ENCODE measurements at places on chromosomes 11 and 22.

DNA sequence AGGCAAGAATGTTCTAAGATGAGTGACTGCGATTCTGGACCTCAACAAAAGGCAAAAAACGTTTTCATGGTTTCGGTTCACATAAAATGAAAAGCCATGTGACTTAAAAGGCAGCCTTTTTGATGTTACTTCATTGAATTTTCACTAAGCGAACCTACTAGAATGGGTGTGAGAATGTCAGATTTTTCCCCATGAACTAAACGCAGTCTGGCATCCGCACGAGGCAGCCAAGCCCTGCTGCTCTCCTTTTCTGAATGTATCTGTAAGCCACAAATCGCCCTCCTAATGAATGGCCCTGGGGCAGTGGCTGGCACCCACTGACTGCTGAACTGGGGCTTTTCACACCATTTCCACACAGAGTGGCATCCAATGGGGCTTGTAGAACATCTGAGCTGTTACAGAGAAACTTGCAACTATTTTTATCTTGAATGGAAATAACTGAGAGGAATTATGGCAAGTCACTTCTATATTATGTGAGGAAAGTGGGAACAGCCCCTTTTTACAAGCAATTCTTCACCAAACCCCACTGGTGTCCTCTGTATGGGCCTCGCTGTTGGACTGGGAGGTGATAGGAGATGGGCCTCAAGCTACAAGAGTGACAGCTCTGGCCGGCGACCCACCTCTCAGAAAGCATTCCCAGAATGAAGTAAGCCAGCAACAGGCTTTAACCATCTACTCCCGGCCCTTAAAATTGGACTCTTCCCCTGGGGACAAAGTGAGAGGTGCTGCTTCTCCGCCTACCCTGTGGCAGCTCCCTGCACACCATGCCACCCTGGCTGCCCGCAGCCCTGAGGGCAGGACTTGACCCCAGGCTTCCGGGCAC, 29.4 kb downstream of the PPP2R1B start:
- no peak for DNase-seq

GRCh38 chr11:95849087-95849825, 59.0 kb downstream of the CEP57 start:
- DNase-seq = no peak

- DNase-seq = no peak
Observed at GRCh38 chr11:28735511-28735910, 627.3 kb downstream of the METTL15 start.

DNA sequence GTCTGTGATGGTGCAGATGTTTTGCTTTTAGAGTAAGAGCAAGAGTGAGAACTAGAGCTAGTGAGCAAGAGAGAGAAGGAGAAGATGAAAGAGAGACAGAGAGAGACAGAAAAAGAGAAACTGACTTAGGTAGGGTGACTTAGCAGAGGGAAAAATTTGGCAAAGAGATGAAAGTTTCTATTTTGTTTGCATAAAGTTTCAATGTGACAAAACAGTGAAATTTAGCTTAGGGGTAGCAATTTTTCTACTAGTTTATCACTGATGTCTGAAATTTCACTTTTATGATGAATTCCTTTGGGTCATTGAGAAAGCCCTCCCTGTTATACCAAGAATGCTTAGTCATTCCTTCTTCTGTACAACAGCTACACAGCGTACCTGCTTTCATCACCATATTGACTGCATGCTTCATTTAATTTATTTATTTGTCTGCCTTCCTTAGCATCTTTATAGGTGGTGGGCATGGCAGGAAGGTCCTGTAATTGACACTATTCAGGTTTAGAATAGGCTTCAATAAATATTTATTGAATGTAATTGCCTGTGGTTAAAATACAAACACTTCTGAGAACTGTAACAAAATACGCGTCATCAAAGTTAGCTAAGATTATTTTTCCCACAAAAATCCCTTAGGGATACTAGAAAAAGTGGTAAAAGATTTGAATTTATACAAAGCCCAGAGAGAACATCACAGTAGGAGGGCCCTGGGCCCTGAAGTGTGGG, 19.9 kb upstream of the CTSC start:
- DNase-seq = peak; percentile 16

- DNase-seq = peak; percentile 97
Observed at GRCh38 chr11:102421261-102421660, 31.3 kb downstream of the TMEM123 start.

GRCh38 chr11:120642196-120642894, 130.8 kb downstream of the GRIK4 start:
- no peak for DNase-seq

DNA sequence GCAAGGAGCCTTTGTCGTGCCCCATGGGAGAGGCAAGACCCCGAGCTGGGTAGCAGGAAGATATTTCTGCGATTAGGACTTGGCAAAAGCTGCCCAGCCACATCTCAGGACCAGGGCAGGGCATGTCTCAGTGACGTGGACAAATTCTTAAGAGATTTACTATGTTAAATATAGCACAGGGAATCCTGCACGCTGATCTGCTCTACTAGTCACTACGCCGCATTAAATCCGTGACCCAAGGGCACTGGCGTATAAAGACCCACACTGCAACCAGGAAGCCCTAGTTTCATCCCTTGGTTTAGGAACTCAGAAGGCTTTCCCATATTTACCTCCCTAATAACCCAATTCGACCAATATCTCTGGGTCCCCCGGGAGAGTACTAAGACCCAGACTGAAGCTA, 35.1 kb downstream of the AP1B1 start:
- DNase-seq = no peak
